ENCODE measurements at places on chromosomes 2 and 18.

- peak; percentile 45 for DNase-seq
Observed at GRCh38 chr2:108541451-108541850, 7.2 kb downstream of the LIMS1 start.

DNA sequence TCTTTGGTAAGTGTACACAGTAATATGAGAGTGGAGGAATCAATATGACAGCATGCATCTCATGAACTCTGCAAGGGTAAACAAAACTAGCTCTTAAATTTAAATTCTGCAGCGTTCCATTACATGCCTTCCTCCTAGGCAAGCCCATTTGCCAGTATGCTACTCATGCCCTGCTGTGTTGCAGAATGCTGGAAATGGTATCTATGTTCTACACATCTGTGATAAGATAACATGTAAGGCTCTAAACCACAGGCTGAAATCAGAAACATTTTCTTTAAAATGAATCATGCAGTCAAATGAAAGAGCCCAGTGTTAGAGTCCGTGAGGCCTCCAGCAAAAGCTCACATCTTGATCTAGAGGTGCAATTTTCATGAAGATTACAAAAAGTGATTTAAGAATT, 112.8 kb upstream of the FN1 start:
- no peak for DNase-seq

DNA sequence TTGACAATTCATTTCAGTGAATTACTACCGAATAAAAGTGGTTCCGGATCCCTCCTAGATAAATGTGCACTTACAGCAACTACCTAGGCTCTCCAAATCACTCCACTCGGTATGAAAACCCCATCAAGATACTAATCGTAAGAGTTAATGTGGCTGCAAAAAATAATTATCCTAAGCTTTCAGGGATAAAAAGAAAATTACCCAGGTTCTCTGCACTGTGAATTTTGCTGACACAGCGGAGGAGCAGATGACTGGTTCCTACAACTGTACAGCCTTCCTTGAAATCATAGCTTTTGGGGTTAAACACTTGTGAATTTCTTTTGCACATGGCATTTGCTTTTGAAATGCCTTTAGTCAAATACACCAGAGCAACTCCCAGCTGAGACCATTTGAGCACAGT, 104.7 kb downstream of the CD226 start:
- no peak for DNase-seq

DNA sequence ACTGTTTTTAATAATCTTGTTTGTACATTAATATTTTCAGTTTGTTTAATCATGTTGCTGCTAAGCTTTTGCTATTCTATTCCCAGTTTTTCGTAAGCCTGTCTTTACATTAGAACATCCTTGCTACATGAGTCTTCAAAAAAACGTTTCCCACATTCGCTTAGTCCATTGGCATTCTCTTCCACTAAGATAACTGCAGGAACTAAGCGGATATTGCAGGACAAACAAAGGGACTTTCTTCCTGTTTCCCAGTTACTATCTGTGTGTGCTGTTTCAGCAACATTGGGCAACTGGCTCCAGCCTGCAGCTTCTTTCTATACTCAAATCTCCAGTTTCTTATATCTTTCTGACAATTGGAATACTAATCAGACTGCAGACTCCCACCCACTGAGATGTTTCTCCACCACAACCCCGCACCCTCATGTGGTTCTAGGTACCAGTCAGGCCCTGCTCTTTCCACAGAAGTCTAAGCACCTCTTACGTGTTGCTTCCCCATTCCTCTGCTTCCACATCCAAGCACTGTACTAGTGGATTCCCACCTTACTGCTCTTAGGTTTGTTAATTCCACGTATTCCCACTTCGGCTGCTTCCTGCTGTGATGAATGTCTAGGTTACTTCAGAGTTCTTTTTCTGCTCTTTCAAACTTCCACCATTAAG, 420.3 kb downstream of the LRRTM4 start:
- DNase-seq: no peak

DNA sequence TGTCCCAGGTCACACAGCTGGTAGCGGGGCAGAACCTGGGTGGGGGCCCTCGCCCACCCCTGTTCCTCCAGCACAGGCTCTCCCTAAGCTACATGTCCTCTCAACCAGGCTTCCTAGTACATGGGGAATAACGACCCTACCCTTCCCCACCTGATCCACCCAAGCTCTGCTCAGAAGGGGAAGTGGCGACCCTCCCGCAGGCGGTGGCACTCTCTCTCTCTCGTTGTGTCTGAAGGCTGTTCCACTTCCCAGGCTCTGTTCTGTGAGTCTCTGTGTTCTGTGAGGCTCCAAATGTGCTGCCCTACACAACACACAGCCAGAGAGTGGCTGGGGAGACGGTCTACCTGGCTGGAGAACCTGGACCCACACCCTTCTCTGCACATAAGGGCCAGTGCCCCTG, 135.8 kb downstream of the COPS8 start:
- DNase-seq: no peak

DNA sequence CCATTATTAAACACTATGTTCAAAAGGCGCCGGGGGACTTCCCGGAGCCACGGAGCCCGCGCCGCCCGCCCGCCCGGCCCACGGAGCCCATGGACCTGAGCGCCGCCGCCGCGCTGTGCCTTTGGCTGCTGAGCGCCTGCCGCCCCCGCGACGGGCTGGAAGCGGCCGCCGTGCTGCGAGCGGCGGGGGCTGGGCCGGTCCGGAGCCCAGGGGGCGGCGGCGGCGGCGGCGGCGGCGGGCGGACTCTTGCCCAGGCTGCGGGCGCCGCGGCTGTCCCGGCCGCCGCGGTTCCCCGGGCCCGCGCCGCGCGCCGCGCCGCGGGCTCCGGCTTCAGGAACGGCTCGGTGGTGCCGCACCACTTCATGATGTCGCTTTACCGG, 197 bp downstream of the GDF7 start:
- DNase-seq: no peak

DNA sequence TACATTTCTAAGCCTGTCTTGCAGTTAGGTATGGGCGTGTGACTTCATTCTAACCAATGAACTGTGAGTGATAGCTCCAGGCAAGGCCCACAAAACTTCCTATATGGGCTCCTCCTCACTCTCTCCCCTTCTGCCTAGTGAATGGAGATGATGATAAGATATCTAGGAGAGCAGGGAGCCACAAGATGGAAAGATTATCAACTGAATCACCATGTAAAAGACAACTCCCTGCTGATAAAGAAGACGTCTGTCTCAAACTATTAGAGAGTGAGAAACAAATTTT, 237.1 kb downstream of the GPD2 start:
- DNase-seq: no peak

DNA sequence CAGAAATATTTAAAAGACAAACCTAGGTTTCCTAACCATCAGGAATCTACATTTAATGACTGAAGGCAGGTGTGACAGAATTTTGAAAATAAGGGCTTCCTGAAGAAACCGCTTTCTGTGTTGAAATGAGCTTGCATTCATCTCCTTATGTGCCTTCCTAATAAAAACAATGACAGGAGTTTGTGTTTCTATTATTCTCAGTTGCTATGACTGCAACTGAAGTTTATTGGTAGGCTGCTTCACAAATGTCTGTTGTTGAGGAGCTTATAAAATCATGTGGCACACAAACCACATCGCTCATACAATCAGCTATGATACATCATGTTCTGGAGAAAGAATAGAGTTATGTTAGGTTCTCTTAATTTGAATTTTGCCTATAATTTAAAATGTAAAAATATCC, 362.7 kb upstream of the SLC8A1 start:
- no peak for DNase-seq

DNA sequence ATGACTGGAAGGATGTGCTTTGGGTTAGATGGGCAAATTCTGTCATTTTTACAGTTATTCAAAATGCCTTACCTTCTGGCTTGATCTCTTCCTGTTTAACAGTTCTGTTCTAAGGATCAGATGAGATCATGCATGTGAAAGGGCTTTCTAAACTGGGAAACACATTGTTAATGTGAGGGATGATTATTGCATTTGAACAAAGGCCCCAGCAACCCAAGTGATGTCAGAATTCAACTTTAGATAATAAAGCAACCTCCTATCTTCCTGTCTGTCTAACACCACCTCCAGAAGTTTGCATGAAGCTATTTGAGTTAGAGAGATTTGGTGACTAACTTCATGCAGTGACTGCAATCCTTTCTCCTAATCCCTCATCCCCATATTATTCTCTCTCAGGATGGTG, 77.8 kb upstream of the B3GNT2 start:
- no peak for DNase-seq

DNA sequence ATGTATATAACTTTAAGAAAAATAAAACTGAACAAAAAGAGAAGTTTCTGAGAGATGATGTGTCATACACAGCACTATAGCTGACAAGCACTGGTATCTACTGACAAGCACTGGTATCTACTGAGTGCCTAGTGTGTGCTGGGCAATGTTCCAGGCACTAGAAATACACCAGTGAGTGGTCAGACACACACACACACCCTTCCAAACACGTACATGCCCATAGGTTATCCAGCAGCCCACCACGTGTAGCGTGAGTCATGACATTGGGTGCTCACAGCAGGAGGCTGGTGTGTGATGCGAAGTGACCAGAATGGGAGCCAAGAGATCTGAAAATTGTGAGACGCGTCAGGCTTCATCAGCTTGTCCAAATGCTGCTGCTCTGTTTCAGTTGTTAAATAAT, 12.2 kb upstream of the GNAL start:
- DNase-seq: no peak

DNA sequence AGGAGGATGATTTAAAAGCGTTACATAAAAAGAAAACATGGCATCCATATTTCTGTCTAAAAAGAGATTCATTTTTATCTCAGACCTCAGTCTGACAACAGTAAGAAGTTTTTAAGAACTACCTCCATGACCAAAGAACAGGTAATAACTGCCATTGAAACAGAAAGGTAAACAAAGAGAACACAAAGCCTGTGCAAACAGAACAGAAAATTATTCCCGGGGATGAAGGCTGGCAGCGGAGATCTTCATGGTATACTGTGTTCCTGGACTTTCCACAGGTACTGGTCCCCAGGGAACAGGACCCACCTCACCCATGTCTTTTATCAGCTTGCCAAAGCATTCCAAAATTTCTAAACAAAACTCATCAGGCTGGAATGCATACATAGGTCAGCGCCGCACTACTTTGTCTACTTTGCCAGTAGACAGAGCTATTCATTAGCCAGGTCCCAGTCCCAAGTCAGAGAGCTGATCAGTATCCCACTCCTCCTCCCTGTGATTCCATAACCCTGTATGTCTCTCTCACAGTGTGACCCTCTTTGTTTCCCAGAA, 277.3 kb downstream of the MBD2 start:
- DNase-seq: no peak

- DNase-seq: no peak
Observed at GRCh38 chr18:8662560-8663255, 42.6 kb upstream of the MTCL1 start.

GRCh38 chr2:233081731-233082221, 21.6 kb downstream of the INPP5D start:
- no peak for DNase-seq

GRCh38 chr2:237403024-237403882, 10.7 kb downstream of the COL6A3 start:
- no peak for DNase-seq

DNA sequence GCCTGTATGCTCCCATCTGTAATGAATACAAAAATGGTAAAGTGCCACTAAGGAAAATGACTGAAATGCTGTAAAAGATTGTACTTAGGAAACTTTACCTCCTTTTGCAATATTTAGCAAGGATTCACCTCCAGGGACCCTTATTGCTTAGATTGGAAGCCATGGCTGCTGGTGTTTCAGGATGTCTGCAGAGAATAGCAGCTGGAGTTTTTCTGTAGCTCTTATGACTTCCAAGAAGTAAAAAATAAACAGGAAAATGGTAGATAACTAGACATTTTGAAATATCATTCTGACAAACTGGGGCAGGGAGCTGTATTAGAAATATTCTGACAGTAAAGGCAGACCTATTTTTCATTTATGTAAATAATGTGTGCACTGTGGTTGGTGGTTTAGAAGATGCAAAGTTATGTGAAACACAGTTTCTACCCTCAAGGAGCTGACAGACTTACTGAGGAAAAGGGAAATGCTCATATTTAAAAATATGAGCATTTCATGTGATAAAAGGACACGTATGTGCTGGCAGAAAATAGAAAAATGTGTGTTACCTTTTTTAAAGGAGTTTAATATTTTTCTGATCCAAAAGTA, 224.9 kb upstream of the BOD1L2 start:
- no peak for DNase-seq

GRCh38 chr2:104279646-104280045, 574.3 kb upstream of the POU3F3 start:
- DNase-seq: no peak

GRCh38 chr18:55236150-55236931, 277.1 kb upstream of the CCDC68 start:
- no peak for DNase-seq

DNA sequence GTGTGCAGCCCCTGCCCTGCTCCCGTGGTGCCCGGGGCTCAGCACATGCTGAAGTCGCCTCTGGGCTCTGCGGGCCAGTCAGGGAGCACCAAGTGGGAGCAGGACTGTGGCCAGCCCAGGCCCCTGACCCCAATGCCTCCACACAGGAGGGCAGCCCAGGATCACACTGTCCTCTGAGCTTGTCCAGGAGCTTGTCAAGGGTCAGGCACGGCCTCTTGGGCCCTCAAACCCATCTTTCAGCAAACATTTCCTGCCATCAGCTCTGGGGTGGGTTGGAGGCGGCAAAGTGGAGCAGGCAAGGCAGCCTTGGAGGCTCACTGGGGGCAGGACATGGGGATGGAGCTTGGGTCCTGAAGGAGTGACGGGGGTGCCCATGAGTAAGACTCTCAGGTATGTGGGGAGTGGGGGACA, 10.3 kb downstream of the SNED1 start:
- DNase-seq: no peak

GRCh38 chr2:157480182-157480961, 36.5 kb upstream of the CYTIP start:
- no peak for DNase-seq

- no peak for DNase-seq
Observed at GRCh38 chr18:33350256-33350655, 90.3 kb downstream of the CCDC178 start.

DNA sequence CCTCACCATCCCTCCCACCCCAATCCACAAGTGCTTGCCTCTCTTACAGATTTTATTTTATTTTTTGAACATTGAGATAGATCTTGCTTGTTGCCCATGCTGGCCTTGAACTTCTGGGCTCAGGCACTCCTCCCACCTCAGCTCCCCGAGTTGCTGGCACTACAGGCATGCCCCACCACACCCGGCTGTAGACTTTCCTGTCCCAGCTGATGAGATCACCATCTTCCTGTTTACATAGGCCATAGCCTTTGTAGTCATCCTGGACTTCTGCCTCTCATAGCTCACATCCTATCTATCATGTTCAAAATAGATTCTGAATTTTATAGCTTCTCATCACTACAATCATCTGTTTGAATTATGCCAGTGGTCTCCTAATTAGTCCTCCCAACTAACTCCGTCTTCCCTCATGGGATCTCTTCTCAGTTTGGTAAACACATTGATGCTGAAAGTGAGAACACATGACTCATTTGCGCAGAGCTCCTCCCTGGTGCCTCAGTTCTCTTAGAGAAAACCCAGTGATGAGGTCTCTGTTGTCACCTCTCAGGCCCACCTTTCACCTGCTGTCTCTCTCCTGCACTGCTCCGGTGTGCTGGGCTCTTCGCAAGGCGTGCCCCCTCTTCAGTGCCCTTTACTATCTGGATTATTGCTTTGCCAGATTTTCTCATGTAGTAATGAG, 243.0 kb downstream of the ZNF407 start:
- DNase-seq: peak; percentile 7

GRCh38 chr2:20042531-20042930, 8.9 kb downstream of the LAPTM4A start:
- no peak for DNase-seq

GRCh38 chr2:235669983-235670962, 176.4 kb downstream of the AGAP1 start:
- peak; percentile 67 for DNase-seq

- no peak for DNase-seq
Observed at GRCh38 chr2:64718250-64718885, 64.7 kb upstream of the SERTAD2 start.
